ENCODE measurements at places on chromosomes 16 and 17. TPM values are rescaled to one million over a fixed set of nuclear protein-coding genes. Genes with fewer than 3 reads are reported as not detected.
A peak's percentile ranks its signal among the peaks of the same experiment; 100 is the strongest.

GRCh38 chr17:74466111-74466827 lies at the start of gene CD300A:
CD300A (plus strand) TSS chr17:74466634; CDS start chr17:74466704, 70 bp downstream.
- no peaks in the 10 kb centered on the region for H3K36me3 ChIP-seq
- no peak for DNase-seq
- peaks cover 18% of the 10 kb centered on the region for H3K27me3 ChIP-seq
- H3K27ac ChIP-seq, result peak within 1 kb of the TSS; percentile 48
- H3K4me1 ChIP-seq, result no peaks in the 10 kb centered on the region

DNA sequence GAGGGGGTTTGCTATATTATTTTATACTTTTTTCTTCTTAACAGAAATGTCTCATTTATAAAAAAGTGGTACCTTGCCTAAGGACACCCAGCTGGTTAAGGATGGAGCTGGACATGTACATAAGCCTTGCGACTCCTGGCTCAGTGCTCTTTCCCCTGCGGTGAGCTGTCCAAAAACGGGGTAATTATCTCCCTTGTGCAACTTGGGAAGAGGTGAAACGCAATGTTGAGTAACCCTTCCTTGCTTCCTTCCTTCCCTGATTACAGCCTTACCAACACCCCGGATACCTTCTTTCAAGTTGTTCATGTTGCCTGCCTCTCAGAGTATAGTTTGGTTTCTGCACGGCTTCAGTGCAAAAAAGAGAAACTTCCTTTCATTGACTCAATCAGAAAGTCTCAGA lies 94.1 kb upstream of the XYLT1 start:
- no peak for DNase-seq
- H3K27ac ChIP-seq, result no peak overlapping the region
- no peak overlapping the region for H3K4me3 ChIP-seq

GRCh38 chr16:59242556-59242955 lies 508.4 kb upstream of the GOT2 start:
- no peaks in the 10 kb centered on the region for H3K27me3 ChIP-seq
- no peak for DNase-seq
- H3K36me3 ChIP-seq, result no peaks in the 10 kb centered on the region
- H3K27ac ChIP-seq, result no peak overlapping the region

DNA sequence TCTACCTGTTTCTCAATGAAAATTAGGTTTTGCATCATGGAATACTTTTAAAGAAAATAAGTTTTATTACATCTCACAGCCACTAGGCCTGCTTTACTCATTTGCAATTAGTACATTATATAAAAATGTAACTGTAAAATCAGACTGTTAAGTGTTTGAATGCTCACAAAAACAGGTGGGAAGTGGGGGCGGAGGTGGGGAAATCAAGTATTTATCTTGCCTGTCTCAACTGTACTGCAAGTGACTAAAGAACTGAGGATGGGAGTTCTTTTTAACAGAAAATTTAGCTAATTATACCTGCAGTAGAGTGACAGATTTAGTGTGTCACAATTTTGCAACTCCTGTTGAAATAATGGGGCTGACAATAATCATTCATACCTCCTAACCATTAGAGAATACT lies 34.1 kb downstream of the ITFG1 start:
- H3K4me1 ChIP-seq, result no peaks in the 10 kb centered on the region
- no peak overlapping the region for H3K4me3 ChIP-seq
- H3K36me3 ChIP-seq, result peaks cover 18% of the 10 kb centered on the region
- no peak overlapping the region for H3K27ac ChIP-seq

- no peak overlapping the region for H3K4me3 ChIP-seq
- no peak overlapping the region for H3K27ac ChIP-seq
- no peaks in the 10 kb centered on the region for H3K36me3 ChIP-seq
- no peaks in the 10 kb centered on the region for H3K27me3 ChIP-seq
- no peak for DNase-seq
These were observed 234.6 kb upstream of the CDH5 start for GRCh38 chr16:66131895-66132294.

GRCh38 chr17:2560658-2561057 lies 32.8 kb upstream of the PAFAH1B1 start:
- no peaks in the 10 kb centered on the region for H3K36me3 ChIP-seq
- no peaks in the 10 kb centered on the region for H3K4me1 ChIP-seq
- DNase-seq, result no peak
- H3K27ac ChIP-seq, result no peak overlapping the region
- H3K4me3 ChIP-seq, result no peak overlapping the region

GRCh38 chr16:54928016-54928356 lies 2.7 kb upstream of the IRX5 start:
- no peak overlapping the region for H3K27ac ChIP-seq
- H3K4me1 ChIP-seq, result peaks cover 21% of the 10 kb centered on the region
- peaks cover 96% of the 10 kb centered on the region for H3K27me3 ChIP-seq
- no peaks in the 10 kb centered on the region for H3K36me3 ChIP-seq
- no peak overlapping the region for H3K4me3 ChIP-seq
- no peak for DNase-seq

DNA sequence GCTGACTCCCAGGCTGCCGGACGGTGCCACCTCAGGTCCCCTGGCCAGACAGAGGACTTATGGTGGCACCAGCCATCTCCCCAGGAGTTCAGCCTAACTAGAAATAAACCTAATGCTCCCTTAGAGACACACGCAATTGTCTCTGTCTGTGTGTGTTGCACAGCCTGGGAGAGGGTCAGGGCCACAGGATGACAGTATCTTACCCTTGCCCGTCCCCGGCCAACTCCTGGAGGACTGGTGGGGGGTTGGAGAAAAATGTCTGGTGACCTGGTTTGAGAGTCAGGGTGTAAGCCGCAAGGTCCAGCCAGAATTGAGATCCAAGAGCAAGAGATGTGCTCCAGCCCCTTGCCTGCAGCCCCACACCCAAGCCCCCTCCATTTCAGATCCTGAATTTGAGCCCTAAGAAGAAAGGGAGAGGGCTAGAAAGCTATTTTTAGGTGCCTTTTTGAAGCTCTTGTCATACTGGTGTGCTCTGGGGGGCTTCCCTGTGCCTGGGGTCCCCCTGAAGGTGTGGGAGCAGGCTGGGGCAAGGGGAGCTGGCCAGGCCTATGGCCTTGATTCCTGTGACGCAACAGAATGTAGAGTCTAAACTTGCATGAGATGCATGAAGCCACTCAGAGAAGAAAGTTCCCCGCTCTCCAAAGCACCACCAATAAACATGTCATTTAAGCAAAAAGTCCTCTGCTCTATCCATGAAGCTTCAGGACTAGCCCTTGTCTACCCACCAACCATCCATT lies 12.9 kb downstream of the ZNF319 start:
- H3K4me3 ChIP-seq, result no peak overlapping the region
- peaks cover 28% of the 10 kb centered on the region for H3K27me3 ChIP-seq
- no peak for DNase-seq
- peaks cover 8% of the 10 kb centered on the region for H3K4me1 ChIP-seq

DNA sequence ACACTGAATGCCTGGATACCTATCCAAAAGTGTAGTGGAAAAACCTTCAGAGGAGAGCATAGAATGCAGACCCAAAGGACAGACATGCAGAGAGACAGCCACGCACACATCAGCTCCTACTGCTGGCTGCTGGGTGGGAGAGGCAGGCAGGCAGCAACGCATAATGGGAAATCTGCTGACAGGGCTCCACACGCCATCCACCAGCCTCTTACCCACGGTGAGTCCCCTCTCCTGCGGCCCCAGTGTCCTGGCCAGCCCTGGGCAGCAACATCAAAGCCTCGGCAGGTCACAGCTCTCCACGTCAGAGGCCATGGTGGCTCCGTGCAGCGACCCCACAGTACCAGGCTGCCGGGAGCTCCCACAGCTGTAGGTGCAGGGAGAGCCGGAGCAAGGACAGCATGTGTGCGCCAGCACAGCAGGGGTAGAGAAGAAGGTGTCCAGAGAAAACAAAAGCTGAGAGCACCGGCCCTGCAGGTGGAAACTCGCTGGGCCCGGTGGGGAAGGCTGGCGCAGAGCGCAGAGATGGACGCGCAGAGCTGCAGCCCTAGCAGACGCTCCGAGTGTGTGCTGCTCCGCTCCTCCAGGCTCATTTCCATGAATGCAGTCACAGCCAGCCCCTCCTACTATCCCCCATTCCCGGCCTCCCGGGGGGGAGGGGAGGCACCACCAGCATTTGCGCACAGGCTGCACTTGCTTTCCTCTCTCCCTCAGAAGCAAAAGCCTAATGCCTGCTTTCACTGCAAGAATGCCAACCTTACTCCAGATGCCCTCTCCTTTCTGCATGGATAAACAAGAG lies 58.9 kb downstream of the CYTH1 start:
- H3K27me3 ChIP-seq, result no peaks in the 10 kb centered on the region
- H3K4me3 ChIP-seq, result peak overlapping the region; percentile 12
- H3K27ac ChIP-seq, result peak overlapping the region; percentile 75
- peak; percentile 41 for DNase-seq

DNA sequence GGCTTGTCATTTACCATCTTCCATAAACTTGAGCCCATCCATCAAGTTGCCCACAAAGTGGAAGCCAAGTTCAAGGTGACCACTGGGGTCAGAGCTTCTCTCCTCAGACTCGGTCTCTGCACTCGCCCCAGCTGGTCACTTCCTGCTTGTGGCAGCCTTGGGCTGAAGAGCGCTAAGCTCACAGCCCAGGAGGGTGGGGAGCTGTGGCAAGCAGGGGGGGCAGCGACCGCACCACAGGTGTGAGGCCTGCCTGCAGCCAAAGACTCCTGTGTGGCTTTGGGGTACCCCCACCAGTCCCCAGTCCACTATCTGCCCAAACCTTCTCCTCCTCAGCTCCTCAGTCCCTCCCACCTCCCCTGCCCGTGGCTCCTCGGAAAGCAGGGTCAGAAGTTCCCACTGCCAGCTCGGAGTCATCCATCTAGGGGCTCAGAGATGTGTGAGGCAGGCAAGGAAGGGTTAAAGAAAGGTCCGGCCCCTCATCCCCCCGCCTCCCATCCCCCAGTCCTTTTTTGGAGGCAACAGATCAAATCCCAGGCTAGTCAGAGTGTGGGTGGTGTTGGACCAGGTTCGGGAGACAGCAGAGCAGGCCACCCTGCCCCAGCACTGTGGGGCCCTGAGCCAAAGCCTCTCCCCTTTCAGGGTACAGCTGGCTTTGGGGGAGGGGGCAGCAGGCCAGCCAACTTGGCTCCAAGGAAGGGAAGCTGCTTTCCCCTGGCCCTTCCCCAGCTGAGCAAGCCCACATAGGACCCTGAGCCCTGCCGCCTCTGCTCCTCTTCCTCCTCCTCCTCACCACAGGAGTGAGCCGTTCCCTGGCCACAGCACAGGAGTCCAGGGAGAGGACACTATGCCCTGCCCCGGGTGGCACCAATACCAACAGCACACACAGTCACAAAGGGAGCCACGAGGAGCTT lies 3.2 kb downstream of the CSF3 start:
- no peak for DNase-seq
- no peaks in the 10 kb centered on the region for H3K36me3 ChIP-seq
- no peak overlapping the region for H3K27ac ChIP-seq
- H3K4me1 ChIP-seq, result peaks cover 48% of the 10 kb centered on the region
- H3K27me3 ChIP-seq, result no peaks in the 10 kb centered on the region
- no peak overlapping the region for H3K4me3 ChIP-seq

The GAS2L2 gene
- total RNA-seq, result not detected

The BAHCC1 gene
- total RNA-seq, result 8.7 TPM

- DNase-seq, result no peak
- no peak overlapping the region for H3K4me3 ChIP-seq
- no peaks in the 10 kb centered on the region for H3K36me3 ChIP-seq
- no peak overlapping the region for H3K27ac ChIP-seq
- H3K27me3 ChIP-seq, result no peaks in the 10 kb centered on the region
These were observed 511.8 kb upstream of the WSB1 start for GRCh38 chr17:26782153-26782552.

The HAS3 gene
- total RNA-seq, result 0.20 TPM

- H3K4me1 ChIP-seq, result no peaks in the 10 kb centered on the region
- H3K27ac ChIP-seq, result no peak overlapping the region
- no peaks in the 10 kb centered on the region for H3K27me3 ChIP-seq
- no peak overlapping the region for H3K4me3 ChIP-seq
- no peaks in the 10 kb centered on the region for H3K36me3 ChIP-seq
- no peak for DNase-seq
These were observed 67.2 kb downstream of the GTF3C1 start for GRCh38 chr16:27482397-27483087.

GRCh38 chr16:200388-200787 lies 20.1 kb downstream of the HBQ1 start:
- no peaks in the 10 kb centered on the region for H3K36me3 ChIP-seq
- no peak for DNase-seq
- no peak overlapping the region for H3K27ac ChIP-seq
- H3K27me3 ChIP-seq, result no peaks in the 10 kb centered on the region
- no peak overlapping the region for H3K4me3 ChIP-seq

- no peak overlapping the region for H3K4me3 ChIP-seq
- no peaks in the 10 kb centered on the region for H3K36me3 ChIP-seq
- H3K4me1 ChIP-seq, result peaks cover 9% of the 10 kb centered on the region
- H3K27ac ChIP-seq, result no peak overlapping the region
- DNase-seq, result no peak
These were observed 116.8 kb downstream of the ANKRD11 start for GRCh38 chr16:89373355-89374110.
